ENCODE measurements at places on chromosomes 16 and 17.

DNA sequence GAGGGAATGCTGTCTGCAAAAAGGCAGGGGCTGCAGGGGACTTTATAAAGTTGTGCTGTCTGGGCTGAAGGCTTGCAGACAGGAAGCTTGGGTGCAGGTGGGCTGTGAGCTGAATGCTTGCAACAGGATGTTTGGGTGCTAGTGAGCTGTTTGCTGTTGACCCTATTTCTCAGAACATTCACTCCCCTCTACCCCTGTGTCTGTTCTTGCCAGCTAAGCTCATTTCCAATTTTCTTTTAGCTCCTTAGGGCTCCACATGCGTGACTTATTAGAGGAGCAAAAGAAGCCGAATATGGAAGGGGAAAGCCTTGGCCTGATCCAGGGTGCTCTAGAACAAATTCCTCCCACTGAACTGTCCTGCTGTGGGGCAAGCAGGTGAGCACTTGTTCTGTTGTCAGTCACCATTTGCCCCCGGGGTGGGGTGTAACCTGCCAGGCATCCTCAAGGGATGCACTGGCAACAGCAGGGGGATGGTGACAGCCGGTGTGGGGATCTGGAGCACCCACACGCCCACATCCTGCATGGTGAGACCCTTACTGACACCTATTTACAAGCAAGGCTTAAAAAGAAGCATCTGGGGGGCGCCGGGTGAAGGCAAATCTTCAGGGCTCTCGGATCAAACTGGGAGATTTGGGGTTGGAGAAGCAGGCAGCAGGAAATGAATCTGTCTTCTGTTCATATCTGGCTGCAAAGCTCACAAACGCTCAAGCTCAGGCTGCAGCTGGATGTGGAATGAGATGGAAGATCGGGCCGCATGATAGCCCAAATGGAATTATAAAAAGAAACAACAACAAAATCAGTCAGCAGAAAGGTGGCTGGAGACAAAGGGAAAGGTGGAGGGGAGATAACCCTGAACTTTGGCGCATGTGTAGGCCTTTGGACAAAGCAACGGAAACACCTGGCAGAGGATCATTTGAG is 21.1 kb upstream of the NUP93 start:
- DNase-seq: no peak

GRCh38 chr16:23821875-23822688 is 13.7 kb upstream of the PRKCB start:
- no peak for DNase-seq

DNA sequence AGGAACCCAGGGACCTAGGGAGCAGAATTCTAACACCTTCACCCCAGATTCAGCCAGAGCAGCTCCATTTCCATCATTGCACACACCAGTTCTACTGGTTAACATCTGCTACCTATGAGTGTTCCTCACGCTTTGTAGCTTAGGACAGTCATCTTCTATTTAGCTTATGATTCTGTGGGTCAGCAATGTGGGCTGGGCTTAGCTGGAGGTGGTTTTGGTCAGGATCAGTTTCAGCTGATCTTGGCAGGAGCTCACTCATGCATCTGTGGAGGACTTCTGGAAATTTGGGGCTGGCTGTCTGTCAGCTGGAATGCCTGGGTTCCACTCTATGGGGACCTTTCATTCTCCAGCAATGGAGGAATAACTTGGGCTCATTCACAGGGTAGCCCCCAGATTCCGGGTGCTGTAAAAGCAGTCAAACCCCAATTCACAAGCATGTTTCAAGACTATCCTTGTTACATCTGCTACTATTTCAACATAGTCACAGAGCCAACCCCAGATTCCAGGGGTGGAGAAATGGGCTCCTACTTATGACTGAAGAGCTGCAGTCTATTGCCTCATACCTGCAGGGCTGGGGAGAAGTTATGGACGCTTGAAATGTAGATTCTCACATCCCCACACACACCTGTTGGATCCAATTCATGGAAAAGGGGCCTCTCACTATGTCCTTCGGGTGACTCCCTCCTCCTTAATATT is 3.4 kb upstream of the HP start:
- DNase-seq: no peak

GRCh38 chr17:81494626-81495377 is 17.8 kb downstream of the ACTG1 start:
- no peak for DNase-seq

GRCh38 chr17:66494023-66494803 is 191.8 kb downstream of the PRKCA start:
- DNase-seq: peak; percentile 77

DNA sequence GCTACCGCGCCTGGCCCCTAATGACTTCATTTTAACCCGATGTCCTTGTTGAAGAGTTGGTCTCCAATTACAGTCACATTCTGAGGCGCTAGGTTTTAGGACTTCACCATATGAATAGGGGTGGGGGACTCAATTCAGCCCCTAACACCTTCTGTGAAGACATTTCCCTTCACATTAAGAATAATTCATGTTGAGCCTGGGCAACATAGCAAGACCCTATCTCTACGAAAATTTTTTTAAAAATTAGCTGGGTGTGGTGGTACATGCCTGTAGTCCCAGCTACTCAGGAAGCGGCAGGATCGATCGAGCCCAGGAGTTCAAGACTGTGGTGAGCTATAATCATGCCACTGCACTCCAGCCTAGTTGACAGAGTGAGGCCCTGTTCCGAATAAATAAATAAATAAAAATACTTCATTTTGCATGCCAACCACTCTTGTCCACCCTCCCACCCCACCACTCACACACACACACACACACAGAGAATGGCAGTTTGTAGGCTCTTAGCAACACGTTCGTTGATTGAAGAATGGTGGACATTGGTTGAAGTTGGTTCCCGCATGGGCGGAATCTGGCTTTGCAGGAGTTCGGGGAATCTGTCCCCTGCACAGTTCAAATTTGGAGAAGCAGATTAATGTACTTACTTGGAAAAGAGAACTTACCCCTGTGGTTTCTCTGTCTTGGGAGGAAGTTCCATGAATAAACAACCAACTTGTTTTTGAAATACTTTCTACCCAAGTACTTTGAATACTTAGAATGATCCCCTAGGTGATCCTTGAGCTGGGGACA is 27.8 kb upstream of the TVP23A start:
- no peak for DNase-seq

DNA sequence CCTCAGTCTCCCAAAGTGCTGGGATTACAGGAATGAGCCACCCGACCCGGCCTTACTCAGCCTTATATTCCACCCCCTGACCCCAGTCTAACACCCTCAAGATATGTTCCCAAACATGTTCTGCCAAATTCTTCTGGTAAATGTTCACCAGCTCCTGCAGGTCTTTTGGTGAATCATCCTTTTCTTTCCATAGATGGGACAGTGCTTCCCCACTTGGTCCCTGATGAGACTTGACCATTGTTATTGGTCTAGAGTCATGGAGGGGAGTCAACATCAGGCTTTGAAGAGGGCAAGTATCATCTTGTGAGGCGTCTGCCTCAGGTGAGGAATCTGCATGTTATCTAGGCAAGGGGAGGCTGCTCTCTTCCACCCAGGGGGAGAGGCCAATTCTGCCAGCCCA is 10.4 kb upstream of the RUNDC3A start:
- DNase-seq: no peak

DNA sequence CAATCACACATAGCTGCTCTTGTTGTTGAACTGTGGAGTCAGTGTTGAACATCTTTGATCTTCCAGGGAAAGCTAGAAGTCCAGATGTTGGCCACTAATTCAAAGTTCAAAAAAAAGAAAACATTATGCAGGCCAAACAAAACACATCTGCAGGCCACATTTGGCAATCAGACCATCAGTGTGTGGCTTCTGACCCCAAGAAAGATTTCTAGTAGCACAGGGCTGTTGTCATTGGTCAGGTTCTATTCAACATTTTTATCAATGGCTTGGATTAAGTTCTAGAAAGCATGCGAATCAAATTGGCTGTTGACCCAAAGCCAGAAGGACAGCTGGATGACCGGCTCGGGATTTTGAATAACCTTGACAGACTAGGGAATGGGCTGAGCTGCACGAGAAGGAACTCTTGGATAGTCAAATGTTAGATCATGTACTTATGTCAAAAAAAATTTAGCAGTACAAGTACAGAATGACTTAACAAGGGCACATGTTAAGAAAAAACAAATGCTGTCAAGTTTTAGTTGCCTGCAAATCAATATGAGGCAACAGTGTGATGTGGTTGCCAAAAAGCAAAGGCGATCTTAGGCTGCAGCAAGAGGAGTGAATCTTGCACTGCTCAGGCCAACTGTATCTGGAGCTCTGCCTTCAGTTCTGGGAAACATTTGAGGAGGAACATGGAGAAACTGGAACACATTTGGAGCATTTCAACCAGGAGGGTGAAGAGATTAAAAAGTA is 187.6 kb downstream of the RGS9 start:
- DNase-seq: no peak

DNA sequence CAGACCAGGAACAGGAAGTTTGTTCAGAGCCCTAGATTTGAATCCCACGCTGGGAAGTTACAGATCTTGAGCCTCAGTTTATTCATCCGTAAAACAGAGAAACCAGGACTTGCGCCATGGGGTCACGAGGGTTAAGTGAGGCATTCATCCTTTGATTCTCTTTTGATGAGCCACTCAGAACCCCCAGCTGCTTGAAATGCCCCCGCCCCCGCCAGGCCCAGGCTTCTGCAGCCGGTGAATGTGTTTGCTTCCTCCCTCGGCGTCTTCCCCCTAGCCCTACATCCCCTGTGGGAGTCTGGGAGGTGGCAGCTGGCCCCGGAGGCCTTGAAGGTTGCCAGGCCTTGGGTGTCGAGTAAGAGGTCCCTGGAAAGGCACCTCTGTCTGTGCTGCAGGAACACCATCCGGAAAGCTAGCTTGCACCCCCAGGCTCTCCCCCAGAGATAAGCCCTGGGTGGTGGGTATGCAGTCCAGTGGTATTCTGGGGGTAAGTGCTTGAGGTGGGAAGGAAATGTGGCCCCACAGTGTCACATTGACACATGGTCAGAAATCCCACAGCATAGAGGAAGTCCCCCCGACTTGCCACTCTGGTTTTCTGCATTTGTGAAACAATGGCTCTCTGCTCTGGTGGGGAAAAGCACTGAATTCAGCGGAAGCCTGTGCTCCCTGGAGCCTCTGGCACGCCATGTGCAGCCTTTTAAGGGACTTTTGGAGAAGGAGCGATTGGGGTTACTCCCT is 14.9 kb downstream of the IRF8 start:
- DNase-seq: no peak

DNA sequence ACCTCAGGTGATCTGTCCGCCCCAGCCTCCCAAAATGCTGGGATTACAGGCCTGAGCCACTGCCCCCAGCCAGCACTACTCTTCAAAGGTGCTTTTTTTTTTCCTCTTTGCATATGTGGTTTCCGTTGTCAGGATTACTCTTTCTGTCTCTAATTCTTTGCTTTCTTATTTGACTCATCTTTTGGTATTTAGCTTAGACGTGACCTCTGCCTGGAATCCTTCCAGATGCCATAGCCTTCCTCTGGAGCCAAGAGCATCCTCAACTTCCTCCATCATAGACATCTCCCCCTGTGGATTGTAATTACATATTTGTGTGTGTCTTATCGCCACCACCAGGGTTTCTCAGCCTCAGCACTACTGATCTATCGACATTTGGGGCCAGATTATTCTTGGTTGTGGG is 84.4 kb upstream of the XYLT1 start:
- DNase-seq: no peak

DNA sequence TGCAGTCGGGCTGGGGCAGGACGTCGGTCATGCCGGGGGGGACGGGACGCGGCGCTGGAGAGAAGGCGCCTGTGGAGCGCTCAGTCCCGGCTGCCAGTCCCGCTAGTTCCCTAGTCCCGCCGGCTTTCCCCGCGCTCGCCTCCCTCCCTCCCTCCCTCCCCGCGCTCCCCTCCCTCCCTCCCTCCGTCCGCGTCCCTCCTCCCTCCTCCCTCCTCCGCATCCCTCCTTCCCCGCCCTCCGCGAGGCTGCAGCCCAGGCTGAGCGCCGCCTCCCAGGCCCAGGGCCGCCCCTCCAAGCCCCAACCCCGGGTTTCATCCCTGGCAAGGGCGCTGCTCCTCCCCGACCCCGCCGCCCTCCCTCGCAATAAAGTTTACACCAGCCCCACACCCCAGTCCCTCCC is 34.8 kb downstream of the TIMM22 start:
- DNase-seq: peak; percentile 84

- DNase-seq: peak; percentile 67
These were observed 5.9 kb downstream of the ZDHHC7 start for GRCh38 chr16:85005285-85006069.

- peak; percentile 98 for DNase-seq
These were observed 6.0 kb upstream of the KCNH6 start for GRCh38 chr17:63516910-63517824.

GRCh38 chr16:76226011-76226410 is 51.2 kb upstream of the CNTNAP4 start:
- no peak for DNase-seq

DNA sequence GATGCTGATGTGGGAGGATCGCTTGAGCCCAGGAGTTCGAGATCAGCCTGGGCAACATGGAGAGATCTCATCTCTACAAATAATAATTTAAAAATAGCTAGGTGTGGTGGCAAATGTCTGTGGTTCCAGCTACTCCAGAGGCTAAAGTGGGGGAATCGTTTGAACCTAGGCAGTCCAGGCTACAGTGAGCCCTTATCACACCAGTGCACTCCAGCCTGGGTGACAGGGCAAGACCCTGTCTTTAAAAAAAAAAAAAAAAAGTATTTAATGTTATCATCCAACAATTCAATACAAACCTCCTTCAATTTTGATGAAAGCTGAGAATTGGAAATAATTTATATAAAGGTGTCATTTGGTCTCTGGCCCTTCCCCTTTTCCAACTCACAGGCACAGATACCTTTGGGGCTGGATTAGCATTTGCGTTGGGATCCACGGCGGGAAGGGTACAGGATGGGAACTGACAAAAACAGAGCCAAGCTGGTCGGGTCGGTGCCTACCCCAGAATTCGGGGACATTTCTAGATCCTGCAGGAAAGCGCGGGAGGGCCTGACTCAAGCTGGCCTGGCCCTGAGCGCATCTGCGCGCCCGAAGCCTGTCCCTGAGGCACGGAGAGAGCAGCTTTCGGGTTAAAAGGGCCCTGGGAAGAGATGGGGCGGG is 860 bp upstream of the DCAF7 start:
- DNase-seq: no peak

DNA sequence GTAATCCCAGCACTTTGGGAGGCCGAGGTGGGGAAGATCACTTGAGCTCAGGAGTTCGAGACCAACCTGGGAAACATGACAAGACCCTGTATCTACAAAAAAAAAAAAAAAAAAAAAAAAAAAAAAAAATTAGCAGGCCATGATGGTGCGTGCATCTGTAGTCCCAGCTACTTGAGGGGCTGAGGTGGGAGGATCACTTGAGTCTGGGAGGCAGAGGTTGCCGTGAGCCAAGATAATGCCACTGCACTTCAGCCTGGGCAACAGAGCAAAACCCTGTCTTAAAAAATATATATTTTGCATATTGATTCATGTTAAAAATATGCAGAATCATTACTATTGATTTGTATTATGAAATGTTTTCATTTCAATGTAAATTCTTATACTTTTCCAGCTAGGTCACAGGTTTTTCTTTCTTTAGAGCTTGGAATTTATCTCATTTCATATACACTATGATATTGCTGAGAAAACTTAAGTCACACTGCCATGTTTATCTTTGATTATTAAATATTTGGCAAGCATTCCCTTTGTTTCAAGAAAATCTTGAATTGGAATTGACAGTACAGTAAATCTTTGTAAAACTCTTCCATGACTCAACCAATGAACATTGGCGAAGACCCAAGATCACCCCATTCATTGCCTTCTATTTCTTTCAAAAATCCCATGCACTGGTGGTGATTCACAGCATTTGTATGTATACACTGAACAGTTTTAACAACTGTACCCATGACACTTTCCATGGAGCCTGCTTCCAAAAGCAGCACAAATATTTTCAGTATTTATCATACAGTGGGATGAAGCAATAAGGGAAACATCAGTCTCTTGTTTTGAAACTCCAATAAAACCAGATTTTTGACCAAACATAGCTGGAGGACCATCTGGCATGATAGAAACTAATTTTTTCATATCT is 83.5 kb upstream of the TNRC6A start:
- DNase-seq: no peak

- DNase-seq: peak; percentile 95
These were observed at the start of gene ADCY7 for GRCh38 chr16:50266337-50267091. Gene ADCY7, plus strand, starts transcription at chr16:50266551. Its CDS starts 21,629 bp downstream, at chr16:50288180.

All from islet precursor cell (in vitro differentiated cells).